ENCODE measurements at places on chromosomes 5 and 9.

- no peak for DNase-seq
These were observed 65.6 kb upstream of the ZNF622 start for GRCh38 chr5:16531063-16531648.

DNA sequence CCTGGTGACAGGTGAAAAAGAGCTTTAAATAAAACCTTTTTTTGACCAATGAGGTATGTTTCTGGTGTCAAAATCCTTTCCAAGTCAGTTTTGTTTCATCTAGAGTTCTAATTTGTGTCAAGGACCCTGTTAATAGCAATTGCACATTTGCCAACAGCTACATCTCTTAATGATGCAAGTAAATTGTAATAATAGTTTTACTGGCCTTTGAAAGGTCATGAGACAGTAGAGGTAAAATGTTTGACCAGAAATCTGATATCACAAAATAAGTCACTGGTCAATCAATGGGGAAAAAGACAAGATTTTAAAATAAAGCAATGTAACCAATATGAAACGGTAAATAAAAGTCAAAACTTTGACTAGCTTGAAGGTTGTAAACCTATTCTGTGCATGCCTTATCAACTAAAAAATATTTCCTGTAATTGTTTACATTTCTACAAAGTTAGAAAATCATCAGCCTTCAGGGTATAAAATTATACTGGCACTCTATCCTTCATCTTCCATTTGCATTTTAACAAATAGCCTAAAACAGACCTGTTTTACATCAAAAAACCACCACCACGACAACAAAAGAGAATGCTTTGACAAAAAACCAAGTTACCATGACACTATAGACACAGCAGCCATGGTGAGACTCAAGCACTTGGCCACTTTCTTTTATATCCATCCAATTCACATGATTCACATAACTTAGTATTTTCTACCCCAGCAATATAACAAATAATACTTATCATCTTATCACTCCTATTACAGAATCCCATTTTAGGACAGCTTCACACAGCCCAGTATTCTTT is 3.0 kb downstream of the NADK2 start:
- DNase-seq = no peak

DNA sequence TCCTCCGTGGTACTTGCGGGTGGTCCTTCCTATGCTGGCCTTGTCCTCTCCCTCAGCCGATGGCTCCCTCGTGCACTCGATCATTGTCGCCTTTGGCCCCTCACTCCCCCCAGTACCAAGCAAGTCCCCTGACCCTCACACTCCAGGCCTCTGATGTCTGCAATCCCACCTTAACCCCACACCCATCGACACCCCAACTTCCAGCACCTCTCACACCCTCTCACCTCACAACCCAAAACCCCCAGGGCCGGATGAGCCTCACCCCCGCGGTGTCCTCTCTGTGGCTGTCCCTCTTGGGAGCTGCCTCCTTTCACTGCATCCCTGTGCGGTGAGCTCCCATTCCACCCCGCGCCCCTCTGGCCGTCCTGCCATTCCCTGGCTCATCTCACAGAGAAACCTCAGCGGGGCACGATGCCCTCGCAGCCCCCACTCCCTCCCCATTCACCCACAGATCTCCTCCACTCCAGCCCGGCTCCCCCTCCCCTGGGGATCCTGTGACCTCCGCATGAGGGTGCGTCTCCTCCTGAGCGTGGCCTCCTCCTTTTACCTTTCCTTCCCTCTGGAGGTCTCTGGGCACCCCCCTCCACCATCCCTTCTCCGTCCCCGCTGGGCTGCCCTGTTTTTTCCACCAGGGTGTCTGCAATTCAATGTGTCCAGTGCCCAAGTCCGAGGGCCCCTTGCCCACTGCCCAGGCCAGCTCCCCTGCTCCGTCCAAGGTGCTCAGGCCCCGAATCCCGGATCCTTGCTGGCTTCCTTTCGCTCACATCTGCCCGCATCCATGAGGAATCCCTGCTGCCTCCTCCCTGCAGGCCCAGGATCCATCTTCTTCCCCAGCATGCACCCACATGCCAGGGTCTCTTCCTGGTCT is 15.8 kb upstream of the RNU6ATAC start:
- no peak for DNase-seq

DNA sequence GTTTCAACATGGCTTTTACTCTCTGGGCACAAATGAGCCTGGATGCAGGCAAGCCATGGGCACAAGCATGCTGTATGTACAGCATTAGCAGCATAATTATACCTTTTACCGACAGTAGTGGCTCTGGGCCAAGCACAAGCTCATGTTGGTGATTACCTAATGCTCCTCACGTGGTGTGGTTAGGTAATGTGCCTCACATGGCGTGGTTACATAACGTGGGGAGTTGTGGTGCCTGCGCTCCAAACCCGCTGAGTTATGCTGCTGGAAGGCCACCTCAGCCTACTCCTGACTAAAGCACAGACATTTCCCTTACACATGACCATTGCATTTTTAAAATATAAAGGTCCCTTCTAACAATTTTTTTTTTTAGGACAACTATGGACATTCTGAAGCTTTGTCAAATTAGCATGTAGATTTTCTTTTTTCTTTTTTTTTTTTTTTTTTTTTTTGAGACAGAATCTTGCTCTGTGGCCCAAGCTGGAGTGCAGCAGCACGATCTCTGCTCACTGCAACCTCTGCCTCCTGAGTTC is 794.0 kb downstream of the EFNA5 start:
- peak; percentile 7 for DNase-seq
